Hematopoietic multipotent progenitor cell treated with erythropoietin and hydrocortisone succinate and interleukin-3 and kit ligand, for 17 days (in vitro differentiated cells): ENCODE measurements at places on chromosomes 1 and 21.

DNA sequence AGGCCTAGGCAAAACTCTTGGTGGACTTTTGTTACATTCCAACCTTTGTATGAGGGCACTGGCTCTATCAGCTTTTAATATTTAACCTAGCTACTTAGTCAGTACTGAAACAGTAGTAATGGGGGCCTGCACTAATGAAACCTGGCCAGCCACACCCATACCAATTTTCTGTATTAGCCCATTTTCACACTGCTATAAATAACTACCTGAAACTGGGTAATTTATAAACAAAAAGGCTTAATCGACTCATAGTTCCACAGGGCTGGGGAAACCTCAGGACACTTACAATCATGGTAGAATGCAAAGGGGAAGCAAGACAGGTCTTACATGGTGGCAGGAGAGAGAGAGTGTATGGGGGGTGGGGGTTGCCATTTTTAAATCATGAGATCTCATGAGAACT is 245.7 kb upstream of the RGS18 start:
- DNase-seq: no peak

DNA sequence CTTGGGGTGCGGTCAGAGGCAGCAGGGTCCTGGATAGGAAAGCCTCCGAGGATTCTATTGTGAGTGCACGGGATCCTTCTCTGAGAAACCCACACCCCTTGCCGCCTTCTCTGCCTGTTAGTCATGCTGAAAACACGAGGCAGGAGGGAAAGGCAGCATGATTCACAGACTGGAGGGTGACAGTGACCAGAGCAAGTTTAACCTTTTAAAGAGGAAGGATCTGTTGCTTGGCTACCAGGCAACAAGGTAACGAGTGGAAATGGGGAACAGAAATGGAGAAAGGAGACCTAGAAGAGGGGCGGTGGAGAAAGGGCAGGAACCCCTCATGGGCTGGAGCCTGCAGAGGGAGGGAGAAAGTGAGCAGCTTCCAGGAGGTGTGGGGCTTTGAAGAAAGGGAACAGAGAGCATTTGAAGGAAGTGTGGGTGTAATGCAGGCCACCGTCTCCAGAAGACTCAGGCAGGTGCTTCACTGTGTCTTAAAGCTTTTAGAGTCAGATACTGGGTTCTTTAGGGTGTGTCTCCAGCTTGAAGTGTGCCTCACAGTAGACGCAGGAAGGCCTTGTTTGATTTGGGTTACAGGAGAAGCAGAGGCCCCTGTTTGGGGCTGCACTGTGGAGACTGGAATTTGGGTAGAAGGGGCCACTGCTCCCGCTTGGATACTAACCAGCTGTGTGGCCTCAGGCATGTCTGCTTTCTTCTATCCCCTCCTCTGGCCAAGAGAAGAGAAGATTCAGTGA is 19.1 kb downstream of the OPTC start:
- DNase-seq: no peak

DNA sequence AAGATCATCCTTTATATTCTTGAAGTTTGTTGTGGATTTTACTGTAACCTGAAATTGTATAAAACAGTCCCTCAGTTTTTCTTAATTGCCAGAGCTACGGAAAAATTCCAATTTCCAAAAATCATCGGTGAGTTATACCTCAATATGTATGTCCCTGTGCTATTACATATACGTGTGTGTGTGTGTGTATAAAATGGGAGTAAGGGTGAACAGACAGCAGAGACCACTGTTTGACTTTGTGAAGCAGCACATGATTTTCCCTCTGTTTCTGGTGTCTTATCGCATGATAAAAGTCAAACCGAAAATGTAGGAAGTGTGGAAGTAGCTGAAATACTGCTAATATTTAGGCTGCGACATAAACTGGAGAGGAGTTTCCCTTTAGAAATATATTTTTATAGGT is 1.2 kb downstream of the OR2T1 start:
- DNase-seq: peak; percentile 45

GRCh38 chr1:169024255-169024654 is 82.2 kb upstream of the ATP1B1 start:
- DNase-seq: no peak

DNA sequence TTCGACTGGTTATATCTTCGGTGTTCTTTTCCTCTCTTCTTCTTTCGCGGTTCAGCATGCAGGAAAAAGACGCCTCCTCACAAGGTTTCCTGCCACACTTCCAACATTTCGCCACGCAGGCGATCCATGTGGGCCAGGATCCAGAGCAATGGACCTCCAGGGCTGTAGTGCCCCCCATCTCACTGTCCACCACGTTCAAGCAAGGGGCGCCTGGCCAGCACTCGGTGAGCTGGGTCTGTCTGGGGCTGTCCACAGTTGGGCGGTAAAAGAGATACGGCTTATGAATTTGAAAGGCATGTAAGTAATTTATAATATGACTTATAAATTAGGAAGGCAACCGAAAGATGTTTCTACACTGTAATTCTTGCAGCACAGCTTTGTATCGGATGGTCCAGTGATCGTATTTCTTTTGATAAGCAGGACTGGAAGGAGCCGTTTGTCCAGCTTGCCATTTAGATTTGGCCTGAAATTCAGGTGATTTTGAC is 334 bp downstream of the CTH start:
- DNase-seq: no peak

DNA sequence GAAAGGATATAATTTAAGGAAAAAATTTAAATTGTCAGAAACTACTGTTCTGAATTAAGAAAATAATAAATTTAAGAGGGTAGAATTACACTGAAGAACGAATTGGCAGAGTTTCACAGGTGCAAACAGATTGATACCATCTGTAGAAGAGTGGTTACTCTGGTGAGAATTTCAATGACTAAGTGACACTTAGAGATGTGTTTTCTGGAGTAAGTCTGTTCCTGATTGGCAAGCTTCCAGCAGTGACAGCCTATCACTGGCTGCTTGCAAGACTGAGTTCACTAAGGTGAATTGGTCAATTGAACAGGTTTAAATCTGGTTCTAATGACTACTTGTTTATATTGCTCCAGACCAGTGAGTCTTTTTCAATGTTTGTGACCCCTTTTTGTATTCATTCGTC is 838.2 kb upstream of the RGS18 start:
- no peak for DNase-seq

- no peak for DNase-seq
These were observed 184.0 kb downstream of the MIS18A start for GRCh38 chr21:32094804-32095203.

GRCh38 chr21:44360159-44360558 is 6.7 kb downstream of the TRPM2 start:
- DNase-seq: no peak

DNA sequence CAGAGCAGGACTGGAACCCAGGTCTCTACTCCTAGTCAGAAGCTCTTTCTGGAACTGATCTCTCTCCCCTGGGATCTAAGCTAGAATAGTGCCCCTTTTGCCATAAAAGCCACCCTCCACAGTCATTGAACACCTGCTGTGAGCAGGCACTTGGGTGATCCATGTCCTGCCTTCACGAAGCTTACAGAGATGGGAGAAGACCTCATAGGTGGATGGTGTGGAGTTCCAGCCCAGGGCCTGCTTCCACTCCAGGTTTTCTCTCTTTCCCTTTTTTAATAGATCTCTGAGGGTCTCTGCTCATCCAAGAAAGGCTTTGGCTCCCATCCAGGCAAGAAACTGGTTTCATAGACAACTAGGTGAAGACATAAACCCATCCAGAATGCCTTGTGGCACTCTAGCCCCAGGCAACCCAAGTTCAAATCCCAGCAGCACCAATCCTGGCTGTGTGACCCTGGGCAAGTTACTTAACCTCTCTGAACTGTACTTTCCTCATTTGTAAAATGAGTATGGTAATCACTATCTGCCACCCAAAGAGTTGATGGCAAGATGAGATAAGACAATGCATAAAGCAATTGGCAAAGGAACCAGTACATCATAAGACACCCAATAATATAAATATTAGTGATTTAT is 46.4 kb upstream of the TMEM51 start:
- no peak for DNase-seq

GRCh38 chr1:241608379-241609033 is 31.7 kb downstream of the CHML start:
- DNase-seq: no peak

DNA sequence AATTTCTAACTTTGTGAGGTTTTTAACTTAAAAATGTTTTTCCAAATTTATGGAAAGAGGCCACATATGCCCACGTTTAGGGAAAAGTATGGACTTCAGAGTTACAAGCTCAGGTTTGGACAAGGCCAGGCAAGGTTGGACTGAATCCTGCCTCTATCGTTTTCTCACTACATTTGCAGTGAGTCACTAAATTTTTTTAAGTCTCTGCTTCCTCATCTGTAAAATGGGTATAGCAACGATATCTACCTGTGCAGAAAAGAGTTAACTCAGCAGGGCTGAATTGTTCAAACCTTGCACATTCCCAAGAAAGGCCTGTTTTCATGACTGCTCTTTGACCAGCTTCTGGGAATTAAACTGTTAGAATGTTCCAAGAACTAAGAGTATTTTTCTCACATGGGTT is 159.1 kb downstream of the LTN1 start:
- no peak for DNase-seq

GRCh38 chr1:153798468-153798780 is 23.2 kb downstream of the SLC27A3 start:
- no peak for DNase-seq

DNA sequence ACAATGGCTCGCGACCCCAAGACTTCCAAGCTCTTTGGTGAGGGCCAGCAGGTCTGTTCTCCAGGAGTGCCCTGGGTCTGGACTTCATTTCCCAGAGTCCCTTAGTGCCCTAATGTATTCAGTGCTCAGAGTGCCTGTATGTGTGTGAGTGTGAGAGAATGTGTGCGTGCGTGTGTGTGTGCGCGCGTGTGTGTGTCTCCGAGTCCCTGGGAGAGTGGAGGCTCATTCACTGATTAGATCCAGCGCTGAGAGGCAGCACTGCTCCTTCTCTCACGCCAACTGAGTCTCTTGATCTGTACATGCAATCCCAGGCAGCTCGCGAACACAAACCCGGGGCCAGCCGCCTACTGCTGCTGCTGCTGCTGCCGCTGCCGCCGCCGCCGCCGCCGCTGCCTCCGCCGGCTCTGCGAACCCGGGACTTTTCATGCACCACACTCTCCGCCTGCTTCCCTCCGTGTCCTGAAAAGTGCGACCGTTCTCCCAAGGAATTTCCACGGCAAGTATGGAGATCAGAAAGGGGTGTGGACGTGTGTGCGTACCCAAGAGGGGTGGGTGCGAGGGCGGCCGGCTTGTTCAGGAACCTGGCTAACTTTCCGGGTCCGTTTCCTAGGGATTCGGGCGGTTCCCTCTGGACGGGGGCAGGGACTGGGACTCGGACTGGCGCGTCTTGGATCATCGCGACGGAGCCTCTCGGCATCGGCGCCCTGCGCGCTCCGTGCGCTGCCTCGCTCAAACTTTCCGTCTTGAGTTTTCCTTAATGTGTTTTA is at the start of gene RNF220:
TSS of gene RNF220 (plus strand) at position 225 of the 767 bp plus-strand sequence.
- no peak for DNase-seq

- DNase-seq: no peak
These were observed 57.6 kb downstream of the ABCA4 start for GRCh38 chr1:94063379-94063778.

DNA sequence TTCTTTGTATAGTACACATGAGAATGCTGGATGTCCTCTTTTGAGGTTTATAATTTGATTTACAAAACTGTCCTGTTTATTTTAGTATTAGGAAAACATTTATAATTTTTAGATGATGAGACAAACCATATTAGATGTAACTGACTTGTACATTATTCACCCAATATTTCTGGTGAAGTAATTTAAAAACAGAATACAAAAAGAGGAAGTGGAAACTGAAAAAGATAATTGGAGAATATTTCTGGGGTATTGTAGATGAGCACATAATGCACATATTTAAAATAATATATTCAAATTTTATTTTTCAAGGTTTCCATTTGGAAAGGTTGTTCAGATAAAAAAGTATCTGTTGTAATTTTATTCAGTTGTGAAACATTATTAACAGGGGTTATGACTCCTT is 40.7 kb downstream of the XPR1 start:
- DNase-seq: no peak

- DNase-seq: no peak
These were observed 46.0 kb downstream of the RPL5 start for GRCh38 chr1:92877792-92878191.

DNA sequence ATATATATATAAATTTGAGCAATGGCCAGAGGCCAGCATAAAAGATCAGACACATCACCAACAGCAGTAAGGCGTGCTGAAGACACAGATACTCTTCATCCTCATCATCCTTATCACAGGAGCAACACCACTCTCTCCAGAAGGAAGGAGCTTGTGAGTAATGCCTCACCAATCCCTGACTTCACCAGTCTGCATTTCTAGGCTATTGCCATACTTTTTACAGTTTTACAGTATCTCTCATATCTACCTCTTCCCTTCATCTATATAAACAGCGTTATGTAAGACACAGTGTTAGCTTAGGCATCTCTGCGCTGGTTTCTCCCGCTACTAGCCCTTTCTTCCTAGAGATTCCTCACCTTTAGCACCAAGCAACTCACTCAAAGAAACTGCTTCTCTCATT is 2.4 kb upstream of the ABL2 start:
- DNase-seq: no peak

DNA sequence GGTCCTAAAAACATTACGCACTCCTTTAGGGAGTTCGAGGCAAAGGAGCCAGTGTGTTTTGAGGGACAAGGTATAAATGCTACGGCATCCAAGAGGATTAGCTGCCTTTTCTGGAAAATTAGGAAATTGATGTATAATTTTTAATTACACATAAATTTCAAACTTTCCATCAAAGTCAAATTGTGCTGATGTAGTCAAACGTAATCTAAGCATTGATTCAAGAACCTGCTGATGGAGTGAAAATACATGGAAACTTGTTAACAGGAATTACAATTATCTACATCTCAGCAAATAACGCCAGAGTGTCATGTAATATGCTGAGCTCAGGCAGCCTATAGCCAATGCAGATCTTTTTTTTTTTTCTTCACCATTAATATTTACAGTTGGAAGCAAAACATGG is 194.5 kb downstream of the CRB1 start:
- DNase-seq: no peak

DNA sequence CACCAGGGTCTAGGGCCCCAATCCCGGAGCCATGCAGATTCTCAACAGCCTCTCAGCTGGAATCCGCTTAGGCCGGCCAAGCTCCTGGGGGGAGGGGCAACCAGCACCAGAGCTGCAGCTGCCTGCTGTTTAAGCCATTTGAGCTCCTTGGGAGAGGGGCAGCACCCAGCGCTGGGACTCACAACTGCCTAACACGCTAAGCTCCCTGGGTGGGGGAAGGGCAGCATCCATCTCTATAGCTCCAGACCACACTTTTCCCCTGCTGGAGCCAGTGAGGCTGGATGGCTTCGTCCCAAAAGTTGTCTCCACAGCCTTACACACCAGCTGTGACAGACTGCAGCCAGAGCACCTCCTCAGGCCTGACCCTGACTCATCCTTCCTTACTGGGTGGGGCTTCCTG is 6.9 kb upstream of the PTGFR start:
- DNase-seq: no peak

DNA sequence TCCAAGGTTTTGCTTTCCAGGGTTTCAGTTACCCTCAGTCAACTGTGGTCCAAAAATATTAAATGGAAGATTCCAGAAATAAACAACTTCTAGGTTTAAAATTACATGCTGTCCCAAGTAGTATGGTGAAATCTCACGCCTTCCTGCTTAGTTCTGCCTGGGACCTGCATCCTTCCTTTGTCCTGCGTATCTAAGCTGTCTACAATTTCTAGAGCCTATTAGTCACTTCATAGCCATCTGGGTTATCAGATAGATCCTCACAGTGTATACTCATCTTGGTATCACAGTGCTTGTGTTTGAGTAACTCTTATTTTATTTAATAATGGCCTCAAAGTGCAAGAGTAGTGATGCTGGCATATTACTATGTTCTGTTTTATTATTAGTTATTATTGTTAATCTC is 157.7 kb downstream of the ROR1 start:
- no peak for DNase-seq
